ENCODE measurements at places on chromosomes 5 and 9.

- DNase-seq = no peak
Observed at GRCh38 chr9:81035171-81035570, 654.2 kb downstream of the TLE1 start.

GRCh38 chr9:95670122-95670521, 153.4 kb upstream of the PTCH1 start:
- DNase-seq = no peak

DNA sequence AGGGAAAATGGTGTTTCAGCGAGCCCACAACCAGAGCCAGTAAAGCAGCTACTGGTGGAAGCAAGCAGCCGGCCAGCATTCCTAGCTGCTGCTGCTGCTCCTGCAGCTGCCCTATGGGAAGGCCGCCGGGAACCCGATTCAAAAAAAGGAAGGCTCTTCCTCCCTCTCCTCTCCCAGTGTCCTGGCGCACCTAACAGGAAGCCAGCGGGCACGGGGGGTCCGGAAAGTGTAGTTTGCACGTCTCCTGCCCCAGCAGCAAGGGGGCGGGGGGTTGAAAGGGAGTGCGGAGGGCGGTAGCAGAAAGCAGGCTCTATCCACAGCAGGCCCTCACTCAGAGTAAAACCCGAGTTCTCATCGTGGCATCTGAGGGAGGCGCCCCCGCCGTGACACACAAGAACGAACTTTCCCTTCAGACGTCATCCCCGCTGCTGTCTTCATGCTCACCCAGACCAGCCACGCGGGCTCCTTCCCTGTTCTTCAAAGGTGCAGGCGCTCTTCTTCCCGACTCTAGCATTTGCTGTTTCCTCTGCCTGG, 16.5 kb downstream of the GRXCR2 start:
- no peak for DNase-seq

GRCh38 chr9:27085456-27085855, 23.6 kb upstream of the TEK start:
- DNase-seq = no peak

DNA sequence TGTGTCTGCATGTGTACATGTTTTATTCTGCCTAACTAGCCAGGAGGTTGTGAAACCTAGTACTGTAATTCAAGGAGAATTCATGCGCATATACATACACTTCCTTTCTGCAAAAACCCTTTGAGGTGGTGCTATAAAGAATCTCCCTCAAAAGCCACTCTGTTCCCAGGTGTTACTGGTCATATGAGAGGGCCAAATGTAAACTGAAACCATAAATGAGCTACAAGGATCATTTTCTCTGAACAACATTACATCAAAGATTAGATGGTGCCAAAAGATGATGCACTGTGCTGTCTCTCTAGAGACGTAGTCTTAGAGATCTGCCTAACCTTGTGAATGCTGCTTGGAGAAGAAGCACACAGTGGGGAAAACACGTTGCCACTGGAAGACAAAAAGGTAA, 15.7 kb downstream of the NREP start:
- no peak for DNase-seq

DNA sequence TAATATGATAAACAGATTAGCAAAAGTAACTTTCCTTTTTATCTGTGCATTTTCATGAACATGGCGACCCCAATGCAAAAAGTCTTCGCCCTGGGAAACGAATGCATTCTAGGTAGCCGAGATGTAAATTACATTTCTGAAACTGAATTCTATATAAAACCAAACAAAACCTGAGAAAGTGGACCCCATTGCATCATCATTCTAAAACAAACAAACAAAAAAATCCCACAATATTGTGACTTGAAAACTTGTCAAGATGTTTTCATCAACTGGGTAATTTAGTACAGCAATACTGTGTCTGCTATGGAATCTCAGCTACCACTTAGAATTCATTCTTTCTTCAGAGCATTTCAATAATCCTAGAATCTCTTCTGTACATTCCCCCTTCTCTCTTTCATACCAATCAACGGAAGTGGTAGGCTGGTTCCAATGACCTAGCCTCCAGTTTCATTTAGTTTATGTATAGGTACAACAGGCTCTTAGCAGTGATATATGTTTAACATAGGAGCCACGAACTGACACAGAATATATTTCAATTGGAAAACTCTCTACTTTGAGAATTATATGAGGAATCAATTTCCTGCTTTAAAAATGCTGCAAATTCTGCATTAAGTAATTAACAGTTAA, 85.6 kb downstream of the FBXW11 start:
- no peak for DNase-seq
